ENCODE measurements at places on chromosomes 3 and 15.

- no peak for DNase-seq
Measured at GRCh38 chr15:93213281-93213680, 124.3 kb upstream of the RGMA start.

GRCh38 chr3:164608554-164609276, 469.6 kb downstream of the SI start:
- DNase-seq: no peak

DNA sequence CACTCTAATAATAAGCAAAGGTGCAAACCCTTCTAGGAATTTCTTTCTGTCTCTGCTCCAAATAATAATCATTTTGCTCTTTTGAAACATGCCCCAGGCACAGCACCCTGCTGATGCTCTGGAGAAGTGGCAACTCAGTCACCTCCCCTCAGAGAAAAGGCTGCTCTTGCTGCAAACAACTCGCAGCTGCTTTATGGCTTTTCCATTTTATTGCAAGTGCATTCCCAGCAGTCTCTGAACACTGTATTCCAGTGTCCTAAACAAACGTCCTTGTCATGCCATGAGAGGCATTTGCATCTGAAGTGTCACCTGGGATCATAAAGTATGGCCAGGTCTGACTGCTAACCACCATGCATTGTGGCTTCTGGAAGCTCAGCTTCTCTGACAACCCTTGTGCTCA, 358.1 kb upstream of the TRIM42 start:
- DNase-seq: no peak

GRCh38 chr3:80785475-80785874, 976.0 kb downstream of the GBE1 start:
- no peak for DNase-seq

DNA sequence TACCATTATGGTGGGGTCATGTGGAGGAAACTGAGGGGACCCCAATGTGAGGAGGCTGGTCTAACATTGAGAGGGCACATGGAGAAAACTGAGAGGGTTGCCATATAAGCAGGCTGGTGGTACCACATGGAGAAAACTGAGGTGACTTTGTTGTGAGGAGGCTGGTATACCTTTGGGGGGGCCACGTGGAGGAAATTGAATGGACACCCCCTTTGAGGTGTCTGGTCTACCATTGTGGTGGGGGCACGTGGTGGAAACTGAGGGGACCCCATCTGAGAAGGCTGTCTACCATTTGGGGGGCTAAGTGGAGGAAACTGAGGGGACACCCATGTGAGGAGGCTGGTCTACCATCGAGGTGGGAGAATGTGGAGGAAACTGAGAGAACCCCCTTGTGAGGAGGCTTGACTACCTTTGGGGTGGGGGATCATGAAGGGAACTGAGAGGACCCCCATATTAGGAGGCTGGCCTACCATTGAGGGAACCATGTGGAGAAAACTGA, 163.8 kb downstream of the FBLN2 start:
- no peak for DNase-seq

DNA sequence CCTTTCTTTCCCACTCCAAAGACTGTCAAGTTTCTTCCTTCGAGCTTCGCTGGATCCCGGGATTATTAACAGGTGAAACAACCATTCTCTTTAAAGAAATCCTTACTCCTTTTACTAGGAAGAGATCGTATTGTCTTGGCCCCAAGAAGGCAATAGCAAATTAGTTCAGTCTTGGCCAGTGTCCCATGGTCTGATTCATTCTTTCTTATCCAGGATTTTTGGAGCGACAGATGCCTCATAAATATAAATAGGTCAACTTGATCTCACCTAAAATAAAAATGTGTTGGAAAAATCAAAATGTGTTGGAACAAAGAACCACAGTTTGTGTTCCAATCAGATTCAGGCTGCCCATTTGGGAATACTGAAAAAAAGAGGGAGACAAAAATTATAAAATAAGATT, 140.1 kb upstream of the TMEM108 start:
- DNase-seq: no peak

GRCh38 chr15:88454867-88455810, 12.0 kb downstream of the MRPL46 start:
- DNase-seq: peak; percentile 60

DNA sequence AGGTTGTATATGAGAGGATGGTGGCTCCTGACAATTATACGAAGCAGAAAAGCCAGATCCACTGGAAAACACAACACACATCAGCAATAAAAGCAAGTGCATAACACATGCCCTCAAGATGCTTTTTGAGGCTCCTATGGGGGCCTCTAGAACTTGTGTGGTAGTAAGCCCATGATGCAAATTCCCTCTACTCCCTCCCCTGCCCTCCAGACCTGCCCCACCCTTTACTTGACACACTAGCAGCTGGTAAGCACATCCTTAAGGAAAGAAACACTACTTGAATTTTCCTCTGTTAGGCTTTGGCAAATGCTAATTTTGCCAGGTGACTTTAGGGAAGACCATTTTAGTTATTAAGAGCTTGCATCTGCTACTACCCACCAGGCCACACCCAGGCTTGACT, 29.2 kb downstream of the USP4 start:
- DNase-seq: no peak

DNA sequence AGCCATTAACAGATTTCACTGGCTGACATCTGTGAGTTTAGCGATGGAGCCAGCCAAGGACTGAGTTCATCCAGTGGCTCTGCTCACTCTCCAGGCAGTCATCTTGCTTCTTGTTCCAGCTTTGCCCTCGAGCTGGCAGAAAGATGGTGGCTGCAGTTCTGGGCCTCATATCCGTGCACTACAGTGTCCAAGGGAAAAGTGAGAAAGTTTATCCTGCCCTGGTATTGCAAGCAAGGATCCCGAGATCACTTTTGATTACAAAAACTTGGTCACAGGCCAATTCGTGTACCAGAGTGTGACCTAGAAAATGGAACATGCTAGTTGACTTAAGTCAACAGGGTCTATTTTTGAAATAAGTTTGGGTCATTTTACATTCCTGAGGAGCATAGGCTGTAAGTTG, 288.0 kb upstream of the CHRM5 start:
- DNase-seq: no peak

DNA sequence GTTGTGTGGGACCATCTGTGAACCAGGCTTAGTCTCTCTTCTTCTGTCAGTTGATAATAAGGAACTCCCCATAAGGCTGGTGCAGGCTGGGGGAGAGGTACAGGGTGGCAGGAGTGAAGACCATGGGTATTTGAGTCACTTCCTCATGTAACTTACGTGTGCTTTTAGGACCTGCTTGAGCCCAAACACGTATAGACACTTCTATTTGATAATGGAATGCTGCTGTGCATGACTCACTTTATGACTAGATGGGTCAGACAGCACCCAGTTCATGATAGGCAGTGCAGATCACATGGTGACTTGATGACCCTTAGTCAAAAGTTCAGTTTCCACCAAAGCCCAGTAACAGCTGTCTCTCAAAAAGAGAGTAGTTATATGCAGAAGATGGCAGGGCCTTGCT, 490.9 kb downstream of the ZBBX start:
- DNase-seq: no peak

DNA sequence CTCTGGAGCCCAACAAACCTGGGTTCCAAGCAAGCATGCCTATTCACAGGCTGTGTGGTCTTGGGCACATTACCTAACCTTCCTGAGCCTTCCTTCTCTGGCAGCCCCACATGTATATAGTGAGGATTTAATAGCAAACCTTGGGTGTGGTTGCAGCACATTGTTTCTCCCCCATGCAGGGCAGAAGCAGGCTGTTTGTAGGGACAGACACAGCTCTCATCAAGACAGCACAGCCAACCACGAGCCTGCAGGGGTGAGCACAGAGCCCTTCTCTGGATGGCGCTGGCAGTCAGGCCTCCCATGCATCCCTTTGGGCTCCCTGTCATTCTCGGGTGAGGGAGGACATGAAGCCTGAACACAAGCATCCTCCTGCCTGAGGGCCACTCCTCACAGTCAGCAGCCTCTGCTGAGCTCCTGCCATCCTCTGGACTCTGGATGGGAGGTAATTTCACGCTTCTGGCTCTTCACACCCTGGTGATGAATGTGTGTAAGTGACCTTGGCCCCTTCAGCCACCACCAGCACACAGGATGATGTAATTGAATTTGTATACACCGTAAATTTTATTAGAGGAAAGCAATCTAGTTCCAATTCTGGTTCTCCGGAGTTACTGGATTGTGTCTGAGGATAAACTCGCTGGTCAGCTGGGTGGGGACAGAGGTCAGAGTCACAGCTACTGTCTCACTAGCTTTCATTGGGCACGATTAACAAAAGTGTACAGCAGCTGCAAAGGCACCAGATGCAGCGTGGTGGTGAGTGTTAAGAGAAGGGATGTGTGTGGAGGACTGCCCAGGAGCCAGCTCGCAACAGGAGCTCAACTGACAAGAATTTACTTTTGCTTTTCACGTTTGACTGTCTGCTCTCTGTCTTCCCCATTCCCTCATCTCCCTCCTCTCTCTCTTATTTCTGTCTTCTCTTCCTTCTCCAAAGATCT, 118.1 kb downstream of the CLSTN2 start:
- DNase-seq: no peak

GRCh38 chr15:90892498-90893174, 8.3 kb downstream of the FES start:
- no peak for DNase-seq

GRCh38 chr15:101407966-101408775, 81.3 kb downstream of the PCSK6 start:
- no peak for DNase-seq

DNA sequence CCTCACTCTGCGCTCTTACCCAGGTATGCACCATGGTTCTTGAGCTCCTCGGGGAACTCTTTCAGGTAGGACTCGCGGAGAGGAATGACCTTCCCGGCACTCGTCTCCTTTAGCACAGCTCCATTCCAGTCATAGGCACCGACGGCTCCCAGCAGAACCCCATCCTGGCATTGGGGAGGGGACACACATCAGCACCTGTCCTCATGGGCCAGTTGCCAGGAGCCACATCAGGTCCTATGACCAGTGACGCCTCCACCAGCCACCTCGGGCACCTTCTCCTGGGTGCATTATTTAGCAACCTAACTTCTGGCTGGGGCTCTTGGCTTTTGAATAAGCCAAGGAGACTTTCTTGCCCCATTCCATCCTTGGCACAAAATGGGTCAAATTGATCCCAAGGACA, 61.9 kb downstream of the FEM1B start:
- DNase-seq: no peak

DNA sequence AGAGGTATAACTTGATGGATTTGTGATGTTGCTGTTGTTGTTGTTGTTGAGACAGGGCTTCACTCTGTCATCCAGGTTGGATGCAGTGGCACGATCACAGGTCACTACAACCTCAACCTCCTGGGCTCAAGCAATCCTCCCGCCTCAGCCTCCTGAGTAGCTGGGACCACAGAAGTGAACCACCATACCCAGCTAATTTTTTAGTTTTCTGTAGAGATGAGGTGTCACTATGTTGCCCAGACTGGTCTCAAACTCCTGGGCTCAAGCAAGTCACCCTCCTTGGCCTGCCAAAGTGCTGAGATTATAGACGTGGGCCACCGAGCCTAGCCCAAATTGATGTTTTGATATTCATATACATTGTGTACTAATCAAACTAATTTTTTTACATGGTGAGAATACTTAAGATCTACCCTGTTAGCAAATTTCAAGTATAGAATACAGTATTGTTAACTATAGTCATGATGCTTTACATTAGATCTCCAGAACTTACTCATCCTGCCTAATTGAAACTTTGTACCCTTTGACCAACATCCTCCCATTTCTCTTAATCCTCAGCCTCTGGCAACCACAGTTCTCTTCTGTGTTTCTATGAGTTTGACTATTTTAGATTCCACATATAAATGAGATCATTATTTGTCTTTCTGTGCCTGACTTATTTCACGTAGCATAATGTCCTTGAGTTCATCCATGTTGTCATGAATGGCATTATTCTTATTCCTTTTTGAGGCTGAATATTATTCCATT, 23.2 kb downstream of the LMCD1 start:
- no peak for DNase-seq

DNA sequence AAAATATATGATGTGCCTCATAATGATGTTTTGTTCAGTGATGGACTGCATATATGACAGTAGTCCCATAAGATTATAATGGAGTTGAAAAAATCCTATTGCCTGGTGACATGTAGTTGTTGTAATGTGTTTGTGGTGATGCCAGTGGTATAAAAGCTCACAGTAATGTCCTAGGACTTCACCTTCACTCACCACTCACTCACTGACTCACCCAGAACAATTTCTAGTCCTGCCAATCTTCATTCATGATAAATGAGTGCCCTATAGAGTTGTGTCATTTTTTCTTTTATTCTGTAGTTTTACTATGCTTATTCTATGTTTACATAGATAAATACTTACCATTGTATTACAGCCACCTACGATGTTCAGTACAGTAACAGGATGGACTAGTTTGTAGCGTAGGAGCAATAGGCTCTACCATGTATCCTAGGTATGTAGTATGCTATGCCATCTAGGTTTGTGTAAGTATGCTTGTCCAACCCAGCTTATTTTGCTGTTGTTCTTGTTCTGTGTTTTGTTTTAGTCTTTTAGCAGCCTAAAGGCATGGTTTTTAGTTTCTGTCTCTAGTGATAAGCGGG, 88.5 kb upstream of the LRRFIP2 start:
- DNase-seq: no peak

DNA sequence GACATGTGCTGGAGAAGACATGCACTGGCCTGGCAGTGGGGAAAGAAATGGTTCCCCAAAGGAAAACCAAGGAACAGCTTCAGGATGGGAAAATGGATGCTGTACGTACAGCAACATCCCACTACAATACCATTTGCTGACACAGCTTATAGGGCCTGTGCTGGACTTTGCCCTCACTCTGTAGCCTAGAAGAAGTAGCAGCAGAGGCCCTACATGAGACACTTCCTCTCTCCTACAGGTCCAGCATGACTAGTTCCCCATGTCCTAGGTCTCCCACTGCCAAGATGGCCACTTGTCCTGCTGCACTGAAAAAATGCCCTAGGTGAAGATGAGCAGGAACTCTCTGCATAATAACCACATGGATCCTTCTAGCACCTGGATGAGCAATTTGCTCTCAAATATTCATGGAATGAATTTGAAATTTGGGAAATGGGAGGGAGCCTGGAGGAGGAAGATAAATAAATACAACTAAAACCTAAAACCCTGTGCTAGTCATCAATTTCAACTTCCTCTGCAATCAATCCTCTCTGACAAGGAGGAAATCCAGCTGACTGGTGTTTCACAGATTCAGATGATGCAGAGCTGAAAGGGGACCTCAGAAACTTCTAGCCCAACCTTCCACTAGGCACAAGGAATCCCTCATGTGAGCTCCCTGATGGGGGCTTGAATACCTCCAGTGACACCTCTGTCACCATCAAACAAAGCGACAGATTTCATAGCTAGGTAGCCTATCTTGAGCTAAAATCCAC, 514.3 kb upstream of the PPP2R3A start:
- no peak for DNase-seq

- DNase-seq: no peak
Measured at GRCh38 chr3:151804267-151804666, 9.6 kb upstream of the AADAC start.

GRCh38 chr3:5036858-5037257, 57.6 kb downstream of the BHLHE40 start:
- no peak for DNase-seq

DNA sequence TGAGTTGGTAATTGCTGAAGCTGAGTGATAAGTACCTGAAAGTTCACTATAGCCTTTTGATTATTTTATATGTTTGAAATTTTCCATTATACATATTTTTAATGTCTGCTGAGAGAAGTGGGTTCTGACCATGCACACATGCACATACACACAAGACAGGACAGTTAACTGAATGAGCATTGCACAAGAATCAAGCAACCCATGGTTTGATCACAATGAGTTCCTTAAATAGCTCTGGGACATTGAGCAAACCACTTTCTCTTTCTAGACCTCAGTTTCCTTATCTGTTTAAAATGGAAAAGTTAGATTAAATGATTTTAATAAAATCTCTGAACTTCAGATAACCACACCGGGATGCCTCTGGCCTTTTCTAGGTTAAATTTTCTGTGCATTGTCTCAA, 26.7 kb downstream of the SNTN start:
- DNase-seq: no peak

- no peak for DNase-seq
Measured at GRCh38 chr15:33639978-33640377, 328.3 kb upstream of the CHRM5 start.
